ENCODE measurements at places on chromosomes 4 and X.

GRCh38 chr4:21733894-21734630, 214.5 kb downstream of the KCNIP4 start:
- DNase-seq = no peak

DNA sequence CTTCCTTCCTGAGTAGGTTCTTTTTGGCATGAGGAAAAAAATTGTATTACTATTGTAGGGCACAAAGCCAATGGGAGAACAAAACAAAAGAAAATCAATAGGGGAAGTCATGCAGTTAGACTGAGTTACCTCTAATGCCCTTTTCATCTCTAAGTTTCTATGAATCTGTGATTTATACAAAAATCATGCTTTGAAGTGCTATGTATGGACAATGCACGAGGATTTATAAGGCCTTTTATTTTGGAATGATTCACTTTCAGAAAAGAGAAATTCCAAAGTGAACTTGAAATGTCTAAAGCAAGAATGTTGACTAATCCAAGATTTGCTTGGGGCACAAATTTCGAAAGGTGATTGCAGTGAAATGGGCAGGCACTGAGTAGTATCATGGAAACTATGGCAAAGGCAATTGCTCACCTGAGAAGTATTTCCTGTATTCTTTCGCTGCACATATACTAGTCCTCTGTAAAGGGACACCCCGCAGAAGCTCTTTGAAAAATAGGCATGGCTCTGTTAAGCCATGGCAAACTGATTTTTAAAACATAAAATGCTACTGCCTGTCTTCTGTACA, 52.8 kb downstream of the ADGRG4 start:
- no peak for DNase-seq

- DNase-seq = no peak
Observed at GRCh38 chr4:56723659-56724230, 42.6 kb upstream of the HOPX start.

DNA sequence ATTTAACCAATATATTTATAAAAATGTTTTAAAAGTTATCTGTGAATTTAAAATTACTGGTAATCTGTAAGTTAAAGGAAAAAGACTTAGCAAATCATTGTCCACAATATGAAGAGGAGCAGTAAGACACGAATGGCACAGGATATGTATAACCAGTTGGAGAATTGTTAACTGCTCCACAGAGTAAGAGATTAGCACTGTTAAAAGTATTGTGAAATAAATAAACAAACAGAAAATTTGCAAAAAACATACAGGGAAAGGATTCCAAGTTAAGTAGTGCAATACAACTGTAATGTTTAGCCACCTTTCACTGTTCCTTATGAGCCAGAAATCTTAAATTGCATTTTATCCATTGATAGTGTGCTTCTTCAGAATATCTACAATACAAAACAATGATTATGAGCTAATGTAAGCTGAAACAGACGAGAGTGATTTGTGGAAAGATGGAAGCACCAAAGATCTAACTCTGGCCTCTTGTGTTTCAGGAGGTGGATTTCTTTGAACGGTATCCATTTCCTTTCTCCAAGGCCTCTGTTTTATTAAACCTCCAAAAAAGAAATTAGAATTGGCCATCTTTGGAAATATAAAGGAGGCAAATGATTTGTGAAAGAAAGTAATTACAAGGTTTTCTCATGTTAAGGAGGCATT, 188.4 kb downstream of the UNC5C start:
- no peak for DNase-seq

GRCh38 chr4:110172972-110173371, 25.4 kb downstream of the ELOVL6 start:
- no peak for DNase-seq

DNA sequence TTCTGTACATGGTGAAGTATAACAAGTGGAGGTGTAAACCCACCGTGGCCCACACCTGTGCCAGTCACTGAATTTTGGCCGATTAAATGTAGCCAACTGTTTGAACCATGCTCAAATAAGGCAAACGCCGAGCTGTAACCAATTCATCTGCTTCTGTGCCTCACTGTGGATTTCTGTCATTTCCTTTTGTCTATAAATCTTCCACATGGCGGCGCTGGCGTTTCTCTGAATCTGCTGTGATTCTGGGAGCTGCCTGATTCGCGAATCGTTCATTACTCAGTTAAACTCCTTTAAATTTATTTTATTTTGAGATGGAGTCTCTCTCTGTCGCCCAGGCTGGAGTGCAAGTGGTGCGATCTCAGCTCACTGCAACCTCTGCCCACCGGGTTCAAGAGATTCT, 19.2 kb downstream of the SUPT20HL2 start:
- DNase-seq = no peak

DNA sequence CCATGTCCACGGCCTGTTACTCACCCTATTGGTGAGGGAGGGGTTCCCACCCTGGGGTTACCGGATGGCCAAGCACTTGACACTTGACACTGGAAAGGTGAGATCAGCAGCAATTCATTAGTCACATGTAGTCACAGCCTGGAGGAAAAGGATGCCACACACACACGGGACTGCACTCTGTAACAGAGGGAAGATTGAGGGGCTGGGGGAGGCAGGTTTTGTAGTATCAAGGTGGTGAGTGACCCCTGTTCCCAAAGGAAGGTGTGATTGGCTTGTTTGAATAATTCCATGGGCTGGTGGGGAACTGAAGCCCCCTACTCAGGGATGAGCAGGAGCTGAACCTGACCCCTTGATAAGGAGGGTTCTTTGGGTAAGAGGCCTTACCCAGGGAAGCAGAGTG, 96.0 kb upstream of the HELT start:
- no peak for DNase-seq

- no peak for DNase-seq
Observed at GRCh38 chr4:179344861-179345260, 1902.6 kb upstream of the AGA start.

DNA sequence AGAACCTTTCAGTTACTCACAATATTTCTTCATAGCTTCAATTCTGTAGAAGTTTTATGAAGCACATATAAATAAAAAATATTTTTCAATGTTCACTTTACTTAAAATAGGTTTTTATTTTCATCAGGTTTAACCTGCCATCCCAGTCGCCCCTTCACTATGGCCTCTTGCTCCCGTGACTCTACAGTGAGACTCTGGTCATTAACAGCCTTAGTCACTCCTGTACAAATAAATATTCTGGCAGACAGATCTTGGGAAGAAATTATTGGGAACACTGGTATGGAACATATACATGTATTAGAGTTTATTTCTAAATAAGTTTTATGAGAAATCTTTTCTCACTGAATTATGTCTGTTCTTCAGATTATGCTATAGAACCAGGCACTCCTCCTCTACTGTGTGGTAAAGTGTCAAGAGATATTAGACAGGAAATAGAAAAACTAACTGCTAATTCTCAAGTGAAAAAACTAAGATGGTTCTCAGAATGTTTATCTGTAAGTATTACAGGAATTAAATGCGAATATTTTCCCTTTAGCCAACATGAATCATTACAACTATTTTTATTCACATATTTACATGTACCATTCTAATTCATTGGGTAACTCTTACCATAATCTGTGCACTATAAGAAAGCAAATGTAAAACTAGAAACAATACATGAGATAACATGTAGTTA, 45.6 kb downstream of the SPATA4 start:
- no peak for DNase-seq

- DNase-seq = no peak
Observed at GRCh38 chrX:30570505-30570904, 7.1 kb downstream of the TASL start.

- no peak for DNase-seq
Observed at GRCh38 chr4:7766661-7767345, 172.9 kb downstream of the AFAP1 start.

- DNase-seq = no peak
Observed at GRCh38 chr4:26028133-26028792, 114.2 kb downstream of the SMIM20 start.

DNA sequence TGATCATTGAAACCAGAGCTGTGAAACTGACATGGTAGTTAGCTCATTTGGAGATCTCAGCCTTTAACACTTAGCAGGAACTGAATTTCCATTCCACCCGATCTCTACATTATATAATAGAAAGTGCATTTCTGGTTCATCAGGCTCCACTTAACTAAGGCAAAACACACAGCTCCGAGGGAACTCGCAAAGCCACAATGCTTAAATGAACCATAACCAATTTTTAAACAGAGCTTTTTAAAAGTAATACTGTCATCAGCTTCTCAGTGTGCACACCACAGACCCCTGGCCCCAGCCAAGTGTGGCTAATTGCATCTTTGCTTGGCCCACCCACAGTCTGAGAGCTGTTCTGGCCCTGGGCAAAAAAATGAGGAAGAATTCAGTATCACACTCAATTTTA, 66.1 kb downstream of the DCHS2 start:
- no peak for DNase-seq

- DNase-seq = no peak
Observed at GRCh38 chr4:113962016-113962347, 17.5 kb downstream of the ARSJ start.
